Mucosa of descending colon (tissue), 3 donors: ENCODE measurements at places on chromosomes 6 and 20. TPM values are rescaled to one million over a fixed set of nuclear protein-coding genes. Genes with fewer than 3 reads are reported as not detected.

PLEKHG1 gene
- 49.2 TPM for total RNA-seq

HEY2 gene
- 2.9 TPM for total RNA-seq

PGBD1 gene
- total RNA-seq = 1.9 TPM

TFAP2A gene
- total RNA-seq = 0.98 TPM

TRAPPC3L gene
- not detected for total RNA-seq

HTR1B gene
- 0.13 TPM for total RNA-seq

SSTR4 gene
- not detected for total RNA-seq

CST5 gene
- total RNA-seq = not detected

ANGPT4 gene
- total RNA-seq = not detected

ADNP gene
- total RNA-seq = 51.3 TPM

MAD2L1BP gene
- total RNA-seq = 41.4 TPM

OGFRL1 gene
- 6.6 TPM for total RNA-seq

MOG gene
- total RNA-seq = not detected

ADGRB3 gene
- total RNA-seq = 0.72 TPM

CYP39A1 gene
- 4.1 TPM for total RNA-seq

FAM209A gene
- 0.32 TPM for total RNA-seq

SLC18B1 gene
- total RNA-seq = 11.9 TPM

IYD gene
- total RNA-seq = 25.3 TPM

FILIP1 gene
- total RNA-seq = 49.8 TPM

MYBL2 gene
- 1.9 TPM for total RNA-seq

SCGN gene
- 18.5 TPM for total RNA-seq

PPP1R3D gene
- total RNA-seq = 5.9 TPM

CTSZ gene
- 269 TPM for total RNA-seq

GTSF1L gene
- not detected for total RNA-seq

FOXQ1 gene
- 0.58 TPM for total RNA-seq

CD93 gene
- 20.1 TPM for total RNA-seq

CST7 gene
- 2.3 TPM for total RNA-seq

FOXA2 gene
- total RNA-seq = 6.2 TPM

SLC22A7 gene
- not detected for total RNA-seq

GUCA1A gene
- total RNA-seq = not detected

SLC17A1 gene
- not detected for total RNA-seq

SPATA25 gene
- total RNA-seq = 4.1 TPM

SLC25A27 gene
- 19.4 TPM for total RNA-seq

NRN1 gene
- total RNA-seq = 3.6 TPM

TDRD6 gene
- total RNA-seq = 0.52 TPM

SMPDL3A gene
- 158 TPM for total RNA-seq

EEF1A2 gene
- 15.0 TPM for total RNA-seq

TMEM181 gene
- total RNA-seq = 35.7 TPM

SLA2 gene
- 1.6 TPM for total RNA-seq

TSPO2 gene
- total RNA-seq = not detected

LZTS3 gene
- 8.0 TPM for total RNA-seq

PRRT1 gene
- 2.0 TPM for total RNA-seq

FOXF2 gene
- total RNA-seq = 68.1 TPM

SLC22A1 gene
- total RNA-seq = 2.4 TPM

GSTA4 gene
- 14.7 TPM for total RNA-seq

RAB22A gene
- total RNA-seq = 27.3 TPM

BTNL2 gene
- total RNA-seq = not detected

SUMO4 gene
- 3.6 TPM for total RNA-seq

TRDN gene
- 0.12 TPM for total RNA-seq

RHAG gene
- not detected for total RNA-seq
